ENCODE measurements at places on chromosomes 4 and X.

GRCh38 chrX:71859637-71860036, 51.0 kb upstream of the NHSL2 start:
- DNase-seq, result no peak

DNA sequence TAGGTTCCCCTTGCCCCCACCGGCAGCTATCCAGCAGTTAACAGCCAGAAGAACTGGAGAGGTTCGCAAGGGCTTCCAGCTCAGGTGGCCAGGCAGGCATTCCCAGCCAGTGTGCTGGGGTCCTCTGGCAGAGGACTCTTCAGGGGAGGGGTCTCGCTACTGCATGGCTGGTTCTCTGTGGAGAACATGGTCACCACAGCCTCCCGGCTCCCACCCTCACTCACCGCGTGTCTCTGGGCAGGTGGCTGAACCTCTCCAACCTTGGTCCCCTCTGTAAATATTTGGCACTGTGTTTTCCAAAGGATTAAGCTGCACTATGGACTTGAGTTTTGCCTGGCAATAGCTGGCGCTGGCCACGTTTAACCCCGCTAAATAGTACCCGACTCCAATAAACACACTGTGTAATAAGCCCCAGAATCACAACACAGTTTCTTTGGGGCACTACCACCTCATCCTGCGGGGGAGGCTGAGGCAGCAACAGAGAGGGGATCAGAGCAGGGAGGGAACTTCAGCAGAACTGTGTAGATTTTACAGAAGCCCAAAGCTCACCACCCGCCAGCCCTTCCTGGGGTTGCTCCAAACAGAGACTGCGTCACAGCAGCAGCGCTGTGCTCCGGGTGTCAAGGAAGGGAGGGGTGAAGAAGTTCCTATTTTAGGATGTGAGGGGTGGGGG, 15.2 kb downstream of the BCOR start:
- DNase-seq, result no peak

GRCh38 chrX:150887906-150888465, 10.5 kb downstream of the CD99L2 start:
- DNase-seq, result no peak

GRCh38 chr4:145709843-145710242, 29.9 kb downstream of the C4orf51 start:
- no peak for DNase-seq

DNA sequence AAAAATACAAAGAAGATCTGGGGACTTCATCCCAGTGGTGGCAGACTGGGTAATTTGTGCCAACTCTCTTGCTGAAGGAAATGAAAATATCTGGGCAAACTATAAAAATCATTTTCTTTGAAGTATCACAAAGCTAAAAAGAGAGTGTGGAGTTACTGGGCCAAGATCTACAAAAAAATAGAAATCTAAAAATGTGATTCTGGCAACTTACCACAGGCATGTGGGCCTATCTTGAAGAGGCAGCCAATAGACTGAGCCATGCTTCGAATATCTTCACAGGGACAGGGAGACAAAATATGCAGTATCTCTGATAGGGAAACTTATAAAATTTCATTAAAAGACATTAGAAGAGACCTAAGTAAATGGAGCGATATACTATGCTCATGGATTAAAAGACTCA, 168.8 kb downstream of the RCHY1 start:
- no peak for DNase-seq
